ENCODE measurements at places on chromosomes 7 and 10.

DNA sequence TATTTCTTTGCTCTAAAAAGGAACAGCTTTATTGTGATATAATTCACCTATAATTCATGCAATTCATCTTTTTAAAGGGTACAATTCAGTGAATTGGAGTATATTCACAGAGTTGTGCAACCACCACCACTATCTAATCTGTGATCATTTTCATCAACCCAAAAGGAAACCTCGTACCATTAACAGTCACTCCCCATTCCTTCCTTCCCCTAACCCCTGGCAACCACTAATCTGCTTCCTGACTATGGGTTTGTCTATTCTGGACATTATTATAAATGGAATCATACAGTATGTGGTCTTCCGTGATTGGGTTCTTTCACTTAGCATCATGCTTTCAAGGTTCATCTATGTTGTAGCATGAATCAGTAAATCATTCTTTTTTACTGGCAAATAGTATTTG, 52.3 kb downstream of the MKI67 start:
- DNase-seq = no peak

- DNase-seq = no peak
Observed at GRCh38 chr7:40621592-40621998, 486.8 kb downstream of the SUGCT start.

- no peak for DNase-seq
Observed at GRCh38 chr10:89888321-89889070, 187.1 kb downstream of the KIF20B start.

DNA sequence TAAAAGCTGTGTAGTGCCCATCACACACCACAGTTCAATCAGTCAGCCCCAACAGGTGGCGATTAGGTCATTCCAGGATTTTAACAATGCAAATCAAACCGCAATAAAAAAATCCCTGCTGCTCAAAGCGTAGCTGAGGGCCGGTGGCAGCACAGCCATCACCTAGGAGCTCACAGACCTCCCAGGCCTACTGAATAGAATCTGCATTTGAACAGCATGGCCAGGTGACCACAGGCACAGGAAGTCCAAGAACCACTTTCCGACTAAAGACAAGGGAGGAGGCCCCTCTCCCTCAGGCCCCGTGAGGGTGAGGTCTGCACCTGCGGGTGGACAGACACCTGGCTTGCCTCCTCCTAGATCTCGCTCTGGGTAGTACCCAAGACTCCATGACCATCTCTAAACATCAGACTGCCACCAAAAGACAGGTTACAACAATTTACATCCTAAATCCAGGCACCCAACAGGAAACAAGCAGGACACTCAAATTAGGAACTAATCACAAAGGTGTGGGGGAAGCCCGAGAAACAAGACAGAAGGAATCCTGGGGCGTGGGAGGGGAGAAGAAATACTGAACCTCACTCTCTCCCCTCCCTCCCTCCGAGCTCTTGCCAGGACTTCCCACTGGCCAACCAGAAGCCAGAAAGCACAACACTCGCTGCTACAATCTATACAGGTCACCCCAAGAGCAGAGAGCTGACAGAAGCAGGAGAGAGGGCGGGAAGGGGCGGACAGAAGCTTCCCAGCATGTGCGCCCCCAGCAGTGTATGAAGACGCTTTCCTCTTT, 19.2 kb downstream of the GNA12 start:
- no peak for DNase-seq

All from stimulated activated CD8-positive, alpha-beta memory T cell treated with anti-CD3 and anti-CD28 coated beads, Interleukin-4, amount 100 ng/mL, for 1 hour (primary cell).